Hematopoietic multipotent progenitor cell (in vitro differentiated cells): ENCODE measurements at places on chromosomes 2 and 18. TPM values are rescaled to one million over a fixed set of nuclear protein-coding genes. Genes with fewer than 3 reads are reported as not detected.

DNA sequence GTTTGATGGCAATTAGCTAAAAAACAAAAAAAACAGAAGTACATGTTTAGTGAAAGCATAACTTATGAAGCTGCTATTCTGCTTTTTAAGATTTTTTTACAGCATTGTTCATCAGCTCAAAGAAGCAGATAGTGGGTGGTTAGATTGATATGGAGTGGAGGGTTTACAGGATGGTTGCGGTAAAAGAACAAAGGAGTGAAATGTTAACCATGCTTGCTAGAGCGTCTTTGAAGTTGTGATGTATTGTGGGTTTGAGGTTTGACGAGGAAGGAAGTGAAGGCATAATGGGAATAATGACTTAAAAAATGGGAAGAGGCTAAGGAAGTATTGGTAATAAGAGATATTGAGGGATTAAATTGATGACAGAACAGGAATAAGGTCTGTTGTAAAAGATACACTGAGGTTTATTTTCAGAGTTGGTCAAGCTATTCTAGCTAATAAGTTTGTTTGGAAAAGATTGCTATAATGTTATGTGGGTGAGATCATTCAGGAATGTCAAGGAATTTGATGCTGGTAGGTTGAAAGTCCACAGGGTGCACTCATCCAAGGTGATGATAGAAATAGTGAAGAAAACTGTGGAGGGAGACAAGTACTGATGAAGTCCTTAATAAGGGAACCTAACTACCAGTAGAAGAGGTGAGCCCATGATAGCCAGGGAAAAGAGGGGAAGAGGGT is 14.6 kb downstream of the SPOPL start:
- DNase-seq = no peak

GRCh38 chr2:207885010-207885409 is 115.3 kb upstream of the FZD5 start:
- DNase-seq = no peak

DNA sequence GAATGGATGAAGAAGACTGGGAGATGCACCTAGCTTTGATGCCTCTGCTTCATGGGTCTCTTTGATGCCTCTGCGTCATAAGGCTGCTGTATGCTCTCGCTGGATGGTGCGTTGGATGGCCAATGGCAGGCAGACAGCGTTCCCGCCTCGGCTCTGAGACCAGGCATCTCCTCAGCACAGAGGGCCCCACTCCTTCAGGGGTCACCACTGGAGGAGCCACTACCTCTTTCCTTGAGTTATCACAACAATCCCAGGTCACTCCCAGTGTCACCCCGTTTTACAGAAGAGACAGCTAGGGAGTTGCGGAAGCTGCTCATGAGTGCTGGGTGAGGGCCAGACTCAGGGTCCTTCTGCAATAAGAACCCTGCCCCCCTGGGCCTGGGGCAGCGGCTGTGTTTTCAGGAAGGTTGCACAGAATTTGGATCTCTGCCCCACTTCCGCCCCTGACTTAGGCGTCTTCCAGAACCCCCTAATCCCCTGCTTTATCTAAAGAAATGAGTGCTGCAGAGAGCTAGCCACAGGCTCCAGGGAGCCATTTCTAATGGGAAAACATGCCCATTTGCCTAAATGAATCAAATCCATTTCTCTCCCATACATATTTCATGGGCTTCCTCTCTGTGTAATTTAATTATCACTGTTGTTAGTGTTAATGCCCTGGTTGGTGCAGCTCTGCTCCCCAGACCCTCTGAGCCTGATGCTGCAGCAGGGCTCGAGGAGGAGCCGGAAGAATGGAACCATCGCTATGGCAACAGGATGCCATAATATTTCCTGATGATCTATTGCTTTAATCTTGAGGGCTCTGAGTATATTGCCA is 131.8 kb upstream of the HS6ST1 start:
- DNase-seq = no peak

- no peak for DNase-seq
Measured at GRCh38 chr18:71809711-71810110, 734.4 kb downstream of the CBLN2 start.

ACADL gene
- not detected for total RNA-seq

RPRM gene
- under 0.01 TPM for total RNA-seq

DSC2 gene
- 0.27 TPM for total RNA-seq
